CD4-positive, alpha-beta memory T cell (primary cell): ENCODE measurements at places on chromosomes 7 and 10. TPM values are rescaled to one million over a fixed set of nuclear protein-coding genes. Genes with fewer than 3 reads are reported as not detected.

DNA sequence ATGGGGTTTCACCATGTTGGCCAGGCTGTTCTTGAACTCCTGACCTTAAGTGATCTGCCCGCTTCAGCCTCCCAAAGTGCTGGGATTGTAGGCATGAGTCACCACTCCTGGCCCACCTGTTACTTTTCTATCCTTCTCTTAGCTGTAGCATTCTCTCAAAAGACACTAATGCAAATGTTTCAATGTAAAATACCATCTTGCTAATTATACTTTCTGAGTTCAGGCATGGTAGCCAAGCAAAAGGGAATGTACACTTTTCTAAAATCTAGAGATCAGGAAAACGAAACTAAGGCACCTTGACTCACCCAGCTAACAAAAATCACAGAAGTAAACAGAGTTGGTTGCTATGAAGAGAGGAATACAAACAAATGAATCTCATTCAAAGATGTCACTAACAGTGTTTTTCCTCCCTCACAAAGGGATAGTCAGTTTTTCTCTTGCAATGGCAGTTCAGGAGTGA lies 401.0 kb upstream of the NRP1 start:
- H3K27me3 ChIP-seq = no peaks in the 10 kb centered on the region
- H3K36me3 ChIP-seq = no peaks in the 10 kb centered on the region
- no peaks in the 10 kb centered on the region for H3K4me1 ChIP-seq
- no peak for DNase-seq
- H3K27ac ChIP-seq = no peak overlapping the region

Gene MCM10
- 0.17 TPM for total RNA-seq

GRCh38 chr10:103044942-103045489 lies 126.9 kb downstream of the CNNM2 start:
- H3K4me3 ChIP-seq = no peak overlapping the region
- no peaks in the 10 kb centered on the region for H3K36me3 ChIP-seq
- H3K4me1 ChIP-seq = no peaks in the 10 kb centered on the region

Gene TRPV5
- not detected for total RNA-seq

- H3K27ac ChIP-seq = no peak overlapping the region
- H3K4me1 ChIP-seq = no peaks in the 10 kb centered on the region
- H3K36me3 ChIP-seq = no peaks in the 10 kb centered on the region
- H3K27me3 ChIP-seq = no peaks in the 10 kb centered on the region
- H3K4me3 ChIP-seq = no peak overlapping the region
These were observed 8.1 kb downstream of the PRPS1L1 start for GRCh38 chr7:18019555-18019954.

DNA sequence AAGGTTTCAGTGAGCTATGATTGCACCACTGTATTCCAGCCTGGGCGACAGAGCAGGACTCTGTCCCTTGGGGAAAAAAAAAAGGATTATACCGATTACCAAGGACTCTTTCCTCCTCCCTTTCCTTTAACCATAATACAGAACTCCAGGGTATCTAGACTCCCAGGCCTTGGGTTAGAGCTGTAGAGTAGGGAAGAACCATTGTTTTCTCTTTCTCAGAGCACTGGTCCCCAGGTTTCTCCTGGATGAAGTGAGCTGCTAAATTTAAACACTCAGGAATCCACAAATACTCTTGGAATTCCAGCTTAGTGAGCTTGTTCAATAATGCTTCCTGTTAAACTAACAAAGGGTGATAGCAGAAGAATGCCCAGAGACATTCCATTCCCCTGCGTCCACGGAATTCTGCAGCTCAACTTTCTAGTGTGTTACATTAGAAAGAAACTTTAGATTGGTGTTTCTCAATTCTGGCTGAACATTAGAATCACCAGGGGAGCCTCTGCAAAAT lies 14.6 kb upstream of the RPEL1 start:
- no peaks in the 10 kb centered on the region for H3K36me3 ChIP-seq
- no peak overlapping the region for H3K27ac ChIP-seq
